Progenitor cell of endocrine pancreas (in vitro differentiated cells): ENCODE measurements at places on chromosomes 1 and 21. TPM values are rescaled to one million over a fixed set of nuclear protein-coding genes. Genes with fewer than 3 reads are reported as not detected.

The RSPH1 gene
- 4.4 and 7.1 TPM in 2 replicates for total RNA-seq

DNA sequence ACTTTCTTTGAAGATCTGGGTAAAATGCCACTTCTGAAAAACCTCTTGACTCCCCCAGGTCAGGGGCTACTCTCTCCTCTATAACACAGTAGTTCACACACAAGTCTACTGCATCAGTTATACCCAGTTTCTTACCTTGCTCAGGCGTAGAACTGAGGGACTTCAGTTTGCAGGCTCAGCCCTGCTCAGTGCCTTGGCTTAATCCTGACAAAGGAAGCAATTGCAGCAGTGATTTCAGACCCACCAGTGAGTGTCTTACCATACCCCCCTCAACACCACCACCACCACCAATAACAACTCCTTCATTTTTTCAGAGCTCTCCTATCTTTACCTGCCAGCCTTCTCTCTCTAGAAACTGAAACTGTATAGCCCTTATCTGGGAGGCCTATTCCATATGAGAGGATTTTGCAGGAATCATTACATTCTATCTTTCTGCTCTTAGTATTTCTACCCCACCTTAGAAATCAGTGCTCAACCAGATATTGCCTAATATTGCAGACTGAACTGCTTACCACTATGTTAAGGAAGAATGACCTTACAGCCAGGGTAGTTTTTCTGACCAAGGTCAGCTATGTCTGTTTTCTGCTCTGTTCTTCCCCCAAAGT lies 105.5 kb upstream of the S1PR1 start:
- no peaks in the 10 kb centered on the region for H3K36me3 ChIP-seq
- no peak overlapping the region for H3K4me3 ChIP-seq
- H3K4me1 ChIP-seq: peaks cover 2% of the 10 kb centered on the region
- H3K27me3 ChIP-seq: peaks cover 7% of the 10 kb centered on the region
- H3K27ac ChIP-seq: no peak overlapping the region

DNA sequence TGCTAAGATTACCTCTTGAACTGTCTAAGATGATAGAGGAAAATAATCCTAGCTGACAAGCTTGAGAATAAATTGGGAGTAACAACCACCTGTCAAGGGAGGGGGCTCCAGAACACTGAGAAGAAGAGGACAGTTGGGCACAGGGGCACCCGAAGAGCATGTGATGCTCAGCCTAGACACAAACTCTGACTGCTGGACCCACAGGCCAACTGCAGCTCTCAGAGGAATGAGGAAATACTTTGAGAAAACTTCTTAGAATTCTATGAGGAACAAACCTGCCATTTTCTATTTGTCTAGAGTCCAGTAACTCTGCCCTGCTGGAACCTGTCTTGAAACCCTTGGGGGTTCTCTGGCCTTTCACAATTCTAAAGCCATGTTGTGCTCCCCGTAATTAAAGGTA lies 124.1 kb upstream of the KCNK2 start:
- H3K27me3 ChIP-seq: peaks cover 7% of the 10 kb centered on the region
- no peak for DNase-seq
- no peak overlapping the region for H3K27ac ChIP-seq
- H3K4me1 ChIP-seq: no peaks in the 10 kb centered on the region

DNA sequence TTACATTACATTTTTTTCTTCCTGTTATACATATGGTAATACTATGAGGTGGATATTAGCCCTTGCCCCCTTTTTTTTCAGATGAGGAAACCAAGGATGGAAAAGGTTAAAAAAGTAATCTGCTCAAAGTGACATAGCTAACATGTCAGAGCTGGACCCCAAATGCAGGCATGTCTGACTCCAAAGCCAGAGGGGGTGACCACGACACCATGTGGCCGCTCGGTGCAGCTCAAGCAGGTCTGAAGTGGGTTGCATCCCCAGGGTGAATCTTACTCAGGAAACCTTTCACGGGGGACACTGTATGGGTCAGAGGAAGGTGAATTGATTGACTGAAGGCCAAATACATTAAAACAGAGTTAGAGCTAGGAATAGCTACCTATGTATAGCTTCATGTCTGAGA lies 34.8 kb downstream of the CD34 start:
- H3K36me3 ChIP-seq: no peaks in the 10 kb centered on the region
- H3K4me3 ChIP-seq: no peak overlapping the region
- no peak for DNase-seq
- peaks cover 10% of the 10 kb centered on the region for H3K4me1 ChIP-seq

- no peak for DNase-seq
- no peaks in the 10 kb centered on the region for H3K27me3 ChIP-seq
- no peaks in the 10 kb centered on the region for H3K4me1 ChIP-seq
- no peak overlapping the region for H3K27ac ChIP-seq
- no peaks in the 10 kb centered on the region for H3K36me3 ChIP-seq
- H3K4me3 ChIP-seq: no peak overlapping the region
Observed at GRCh38 chr21:24988941-24989340, 618.3 kb downstream of the MRPL39 start.
